ENCODE measurements at places on chromosomes 7 and 10. TPM values are rescaled to one million over a fixed set of nuclear protein-coding genes. Genes with fewer than 3 reads are reported as not detected.

Gene ENTPD1
- 0.32 TPM for total RNA-seq

Gene LIPJ
- total RNA-seq: 0.11 TPM

Gene ACSL5
- 11.8 TPM for total RNA-seq

Gene CLDN15
- total RNA-seq: 2.0 TPM

Gene NFKB2
- 18.5 TPM for total RNA-seq

Gene CYP2W1
- total RNA-seq: under 0.01 TPM

Gene CPXM2
- 52.1 TPM for total RNA-seq

Gene CFAP46
- total RNA-seq: 1.4 TPM

Gene NKX1-2
- not detected for total RNA-seq

Gene ADCY1
- total RNA-seq: 0.43 TPM

All from articular chondrocyte of knee joint (primary cell).